ENCODE measurements at places on chromosomes 5 and 9.
A peak's percentile ranks its signal among the peaks of the same experiment; 100 is the strongest.

DNA sequence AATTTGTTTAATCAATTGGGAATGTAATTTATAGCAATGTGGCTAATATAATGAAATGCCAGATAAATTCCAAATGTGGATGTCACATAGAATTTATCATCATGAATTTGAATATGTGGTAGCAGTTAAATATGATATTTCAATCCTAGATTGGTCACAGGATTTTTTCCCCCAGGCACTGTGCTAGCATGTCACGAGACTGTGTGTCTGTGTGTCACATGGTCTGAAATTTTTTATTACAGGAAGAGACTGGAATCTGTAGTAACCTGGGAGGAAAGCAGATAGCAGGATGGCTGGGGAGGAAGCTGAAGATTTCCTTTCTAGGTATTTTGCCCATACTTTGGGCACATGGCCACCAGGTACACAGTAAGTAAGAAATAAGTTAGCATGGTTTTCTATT lies 35.4 kb upstream of the MSH3 start:
- peak; percentile 51 for DNase-seq

DNA sequence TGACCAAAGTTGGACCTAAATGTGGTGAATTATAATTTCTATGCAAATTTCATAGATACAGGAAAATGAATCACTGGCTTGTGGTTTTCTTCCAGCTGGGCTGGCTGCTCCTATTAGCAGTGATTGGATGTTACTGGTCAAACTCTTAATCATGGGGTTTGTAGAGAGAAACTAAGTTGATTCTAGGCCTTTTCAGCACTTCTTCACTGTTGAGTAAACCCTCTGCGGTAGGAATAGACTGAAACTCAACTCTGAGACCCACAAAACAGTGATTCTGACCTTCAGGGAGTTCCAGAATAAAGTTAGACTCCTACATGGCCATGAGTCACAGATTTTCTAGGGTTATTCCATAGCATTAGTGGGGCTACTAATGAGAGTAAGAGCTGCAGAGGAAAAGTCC lies 47.9 kb upstream of the FKTN start:
- no peak for DNase-seq

DNA sequence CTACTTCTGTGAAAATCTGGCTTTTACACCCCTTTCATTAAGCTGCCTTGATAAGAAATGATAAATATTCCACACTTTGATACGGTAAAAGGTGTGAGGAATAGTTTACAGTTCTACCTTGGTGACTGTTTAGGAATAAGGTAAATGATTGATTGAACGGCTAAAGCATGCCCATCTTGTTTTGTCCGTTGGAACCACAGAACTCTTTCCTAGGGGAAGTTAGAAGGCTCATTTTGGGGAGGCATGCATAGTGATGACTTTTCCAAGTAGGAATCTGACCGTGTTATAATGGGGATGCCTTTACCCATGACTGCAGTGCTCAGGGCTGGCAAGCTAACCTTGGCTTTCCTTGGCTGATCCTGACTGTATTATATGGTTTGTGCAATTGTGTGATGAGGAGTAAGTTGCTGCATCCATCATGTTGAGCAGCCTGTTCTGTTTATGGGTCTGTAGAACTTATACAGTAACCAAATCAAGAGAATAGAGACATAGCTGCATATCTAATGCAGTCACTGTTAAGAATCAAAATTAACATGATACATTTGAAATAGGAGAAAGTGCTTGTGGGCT lies 24.5 kb downstream of the PCSK5 start:
- DNase-seq = no peak

- DNase-seq = no peak
Measured at GRCh38 chr5:72188166-72188565, 80.9 kb downstream of the MAP1B start.

All from SK-N-MC (cell line).